ENCODE measurements at places on chromosomes 5 and 9. TPM values are rescaled to one million over a fixed set of nuclear protein-coding genes. Genes with fewer than 3 reads are reported as not detected.

IL9 gene
- total RNA-seq, result not detected

CPLANE1 gene
- 70.0 TPM for total RNA-seq

ANKRD18B gene
- total RNA-seq, result not detected

TAF11L5 gene
- not detected for total RNA-seq

GCNT4 gene
- 0.90 TPM for total RNA-seq

- H3K27me3 ChIP-seq, result no peaks in the 10 kb centered on the region
- H3K36me3 ChIP-seq, result peaks cover 56% of the 10 kb centered on the region
These were observed 17.4 kb downstream of the SEC61B start for GRCh38 chr9:99239341-99240060.

- H3K4me3 ChIP-seq, result peak overlapping the region; percentile 44
- peak overlapping the region; percentile 48 for H3K27ac ChIP-seq
- no peaks in the 10 kb centered on the region for H3K36me3 ChIP-seq
- peaks cover 32% of the 10 kb centered on the region for H3K27me3 ChIP-seq
- peak; percentile 19 for DNase-seq
These were observed 53.1 kb upstream of the DAB2IP start for GRCh38 chr9:121598167-121598964.

GRCh38 chr9:28999806-29000205 is 1426.5 kb upstream of the C9orf72 start:
- no peaks in the 10 kb centered on the region for H3K36me3 ChIP-seq
- no peaks in the 10 kb centered on the region for H3K27me3 ChIP-seq
- DNase-seq, result no peak
- H3K4me3 ChIP-seq, result no peak overlapping the region

DNA sequence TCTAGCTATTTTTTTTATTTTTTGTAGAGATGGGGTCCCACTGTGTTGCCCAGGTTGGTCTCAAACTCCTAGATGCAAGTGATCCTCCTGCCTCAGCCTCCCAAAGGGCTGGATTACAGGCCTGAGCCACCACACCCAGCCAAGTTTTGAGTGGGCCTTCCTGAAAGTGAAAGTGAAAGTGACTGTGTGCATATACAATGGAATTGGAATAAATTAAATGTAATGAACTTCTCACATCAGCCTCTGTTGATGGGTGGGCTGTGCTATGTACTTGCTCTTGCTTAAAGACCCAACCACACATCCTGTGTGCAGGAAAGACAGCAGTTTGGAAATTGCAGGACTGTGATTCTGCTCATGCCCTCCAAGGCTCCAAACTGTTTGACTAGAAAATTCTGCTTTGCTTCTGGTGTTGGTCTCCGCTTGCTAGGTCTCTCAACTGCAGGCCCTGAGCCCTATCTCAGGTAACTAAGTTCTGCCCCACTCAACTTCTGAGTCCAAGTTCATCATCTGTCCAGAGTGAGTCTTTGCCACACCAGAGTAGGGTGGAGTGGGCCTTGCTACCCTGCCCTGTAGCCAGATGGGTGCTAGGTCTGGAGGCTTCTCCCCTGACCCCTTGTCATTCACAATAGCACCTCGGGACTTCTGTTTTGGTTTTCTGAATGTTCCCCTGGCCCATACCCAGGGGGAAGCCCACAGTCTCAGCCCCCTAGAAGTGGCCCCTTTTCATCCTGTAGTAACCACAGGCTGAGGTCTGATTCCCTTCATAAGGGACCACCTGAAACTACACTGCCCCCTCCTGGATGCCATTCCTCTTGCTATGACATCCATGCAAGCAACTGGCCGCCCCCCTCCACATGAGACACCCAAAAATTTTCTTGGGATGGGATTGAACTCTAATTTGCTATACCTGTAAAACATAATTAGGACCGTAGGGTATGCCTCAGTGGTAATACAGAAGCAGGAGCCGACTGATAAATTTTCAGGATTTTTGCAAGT is 36.5 kb upstream of the RAD23B start:
- H3K36me3 ChIP-seq, result no peaks in the 10 kb centered on the region
- H3K4me1 ChIP-seq, result no peaks in the 10 kb centered on the region
- DNase-seq, result no peak
- H3K4me3 ChIP-seq, result no peak overlapping the region

- H3K27me3 ChIP-seq, result no peaks in the 10 kb centered on the region
- no peak overlapping the region for H3K4me3 ChIP-seq
- H3K27ac ChIP-seq, result no peak overlapping the region
- peaks cover 4% of the 10 kb centered on the region for H3K36me3 ChIP-seq
These were observed 12.2 kb upstream of the RAPGEF6 start for GRCh38 chr5:131647048-131647769.

GRCh38 chr5:40484495-40484894 is 195.2 kb upstream of the PTGER4 start:
- H3K4me3 ChIP-seq, result no peak overlapping the region
- no peak overlapping the region for H3K27ac ChIP-seq
- no peak for DNase-seq
- no peaks in the 10 kb centered on the region for H3K27me3 ChIP-seq
- no peaks in the 10 kb centered on the region for H3K4me1 ChIP-seq

DNA sequence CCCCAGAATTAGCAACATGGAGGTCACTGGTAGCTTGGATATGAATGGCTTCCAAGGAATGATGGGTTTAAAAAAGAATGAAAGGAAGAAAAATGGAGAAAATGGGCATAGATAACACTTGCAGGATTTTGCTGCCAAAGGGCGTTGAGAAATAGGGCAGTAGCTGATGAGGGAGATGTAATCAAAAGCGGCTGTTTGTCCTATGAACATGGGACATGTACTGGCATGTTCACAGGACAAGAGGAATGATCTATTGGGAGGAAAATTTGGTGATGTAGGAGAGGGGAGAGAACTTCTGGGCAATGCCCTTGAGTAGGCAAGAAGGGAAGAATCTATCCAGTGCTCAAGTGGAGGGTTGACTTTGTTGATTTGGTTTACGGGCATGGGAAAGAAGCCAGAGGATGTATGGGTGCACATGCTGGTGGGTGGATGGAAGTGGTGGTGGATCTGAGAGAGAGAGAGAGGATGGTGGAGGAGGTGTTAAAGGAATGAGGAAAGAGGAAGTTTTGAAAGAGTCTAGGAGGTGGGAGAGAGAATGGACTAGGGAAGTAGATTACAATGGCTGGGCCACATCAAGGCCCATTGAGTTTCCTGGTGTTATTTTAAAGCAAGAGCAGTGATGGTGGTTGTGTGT is 115.1 kb upstream of the MVB12B start:
- H3K27me3 ChIP-seq, result no peaks in the 10 kb centered on the region
- no peaks in the 10 kb centered on the region for H3K4me1 ChIP-seq
- H3K4me3 ChIP-seq, result no peak overlapping the region
- DNase-seq, result no peak
- no peaks in the 10 kb centered on the region for H3K36me3 ChIP-seq

- no peak overlapping the region for H3K4me3 ChIP-seq
- no peak overlapping the region for H3K27ac ChIP-seq
- no peaks in the 10 kb centered on the region for H3K36me3 ChIP-seq
- no peak for DNase-seq
These were observed 4.2 kb downstream of the LECT2 start for GRCh38 chr5:135950611-135951010.

DNA sequence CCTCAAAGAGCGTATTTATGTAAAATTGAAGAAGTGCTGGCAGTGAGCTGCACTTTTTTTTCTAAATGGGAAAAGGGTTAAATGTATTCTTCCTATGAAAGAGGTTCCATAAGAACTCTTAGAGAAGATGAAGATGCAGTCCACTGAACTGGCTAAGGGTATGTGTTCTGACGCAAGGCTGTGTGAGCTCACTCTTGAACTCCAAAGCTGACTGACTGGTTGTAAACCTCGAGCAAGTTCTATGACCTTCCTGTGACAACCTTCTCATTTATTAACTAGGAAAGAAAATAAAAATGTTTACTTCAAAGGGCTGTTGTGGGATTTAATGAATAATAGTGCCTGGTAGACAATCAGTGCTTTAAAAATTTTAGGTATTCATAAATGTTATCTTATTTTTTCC is 46.7 kb downstream of the POC5 start:
- no peak overlapping the region for H3K27ac ChIP-seq
- no peak for DNase-seq
- H3K27me3 ChIP-seq, result no peaks in the 10 kb centered on the region

DNA sequence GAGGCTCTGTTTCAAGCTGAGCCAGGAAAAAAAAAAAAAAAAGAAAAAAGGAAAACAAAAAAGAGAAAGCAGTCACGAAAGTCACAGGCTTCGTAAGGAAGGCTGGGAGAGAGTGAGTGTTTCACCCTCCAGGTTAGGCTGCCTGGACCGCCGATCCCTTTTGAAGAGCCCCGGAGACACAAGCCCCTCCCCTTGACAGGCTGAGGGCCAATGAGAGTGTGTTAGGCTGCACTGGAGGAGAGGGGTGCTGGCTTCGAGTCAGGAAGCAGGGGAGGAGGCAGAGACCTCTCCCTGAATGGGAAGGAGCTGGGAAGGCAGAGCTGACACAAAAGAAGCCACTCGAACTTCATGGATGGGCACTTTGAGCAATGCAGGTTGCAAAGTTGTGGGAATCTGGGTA is at the start of gene NMUR2:
Gene NMUR2, minus strand, starts transcription at position 135 of the 400 bp plus-strand sequence. CDS start 166 bp downstream, outside the sequence.
- H3K36me3 ChIP-seq, result no peaks in the 10 kb centered on the region
- H3K27ac ChIP-seq, result no peak within 1 kb of the TSS
- no peaks in the 10 kb centered on the region for H3K27me3 ChIP-seq
- H3K4me1 ChIP-seq, result no peaks in the 10 kb centered on the region

DNA sequence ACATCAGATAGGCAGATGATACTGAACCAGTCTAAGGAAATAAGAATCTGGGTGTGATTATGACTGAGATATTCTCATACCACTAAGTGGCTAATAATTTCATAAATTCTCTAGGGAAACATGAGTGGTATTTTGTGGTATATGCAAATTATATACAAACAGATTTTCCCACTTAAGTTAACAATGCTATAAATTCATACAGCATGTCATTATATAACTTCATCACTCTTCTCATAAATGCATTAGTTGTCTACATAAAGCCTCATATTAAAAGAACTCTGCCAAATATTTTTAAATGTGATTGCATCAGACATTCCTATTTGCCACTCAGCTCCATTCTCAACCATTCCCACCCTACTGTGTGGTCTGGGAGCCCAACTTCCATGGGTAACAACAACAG is 226.5 kb downstream of the TLE1 start:
- H3K27me3 ChIP-seq, result no peaks in the 10 kb centered on the region
- no peak overlapping the region for H3K4me3 ChIP-seq
- no peak overlapping the region for H3K27ac ChIP-seq
- no peak for DNase-seq

DNA sequence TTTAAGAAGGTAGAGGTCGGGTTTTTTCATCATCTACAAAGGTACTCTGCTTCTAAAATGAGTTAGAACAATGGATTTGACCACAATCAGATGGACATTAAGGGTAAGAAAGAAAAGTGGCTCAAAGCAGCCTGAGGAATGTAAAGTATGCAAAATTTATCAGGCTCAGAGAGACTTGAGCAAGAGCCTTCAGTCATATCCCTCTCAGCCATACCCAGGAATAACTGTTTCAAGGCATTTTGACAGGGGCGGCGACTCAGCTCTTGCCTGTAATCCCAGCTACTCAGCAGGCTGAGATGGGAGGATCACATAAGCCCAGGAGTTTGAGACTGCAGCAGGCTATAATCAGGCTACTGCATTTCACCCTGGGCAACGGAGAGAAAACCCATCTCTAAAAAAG is 38.8 kb upstream of the ANXA2R start:
- peaks cover 69% of the 10 kb centered on the region for H3K36me3 ChIP-seq
- no peaks in the 10 kb centered on the region for H3K27me3 ChIP-seq
- H3K27ac ChIP-seq, result no peak overlapping the region
- DNase-seq, result no peak
- H3K4me3 ChIP-seq, result no peak overlapping the region

GRCh38 chr5:6686915-6687409 is 26.3 kb upstream of the TENT4A start:
- H3K27ac ChIP-seq, result no peak overlapping the region
- no peaks in the 10 kb centered on the region for H3K4me1 ChIP-seq
- no peak for DNase-seq
- peak overlapping the region; percentile 23 for H3K4me3 ChIP-seq
- no peaks in the 10 kb centered on the region for H3K36me3 ChIP-seq

- peaks cover 100% of the 10 kb centered on the region for H3K36me3 ChIP-seq
- H3K4me1 ChIP-seq, result no peaks in the 10 kb centered on the region
- no peak overlapping the region for H3K4me3 ChIP-seq
These were observed 58.5 kb downstream of the MACROH2A1 start for GRCh38 chr5:135340568-135340967.

GRCh38 chr5:41365369-41365768 is 145.0 kb downstream of the PLCXD3 start:
- no peaks in the 10 kb centered on the region for H3K27me3 ChIP-seq
- no peak overlapping the region for H3K27ac ChIP-seq
- no peak for DNase-seq
- H3K4me1 ChIP-seq, result no peaks in the 10 kb centered on the region
- H3K36me3 ChIP-seq, result no peaks in the 10 kb centered on the region

DNA sequence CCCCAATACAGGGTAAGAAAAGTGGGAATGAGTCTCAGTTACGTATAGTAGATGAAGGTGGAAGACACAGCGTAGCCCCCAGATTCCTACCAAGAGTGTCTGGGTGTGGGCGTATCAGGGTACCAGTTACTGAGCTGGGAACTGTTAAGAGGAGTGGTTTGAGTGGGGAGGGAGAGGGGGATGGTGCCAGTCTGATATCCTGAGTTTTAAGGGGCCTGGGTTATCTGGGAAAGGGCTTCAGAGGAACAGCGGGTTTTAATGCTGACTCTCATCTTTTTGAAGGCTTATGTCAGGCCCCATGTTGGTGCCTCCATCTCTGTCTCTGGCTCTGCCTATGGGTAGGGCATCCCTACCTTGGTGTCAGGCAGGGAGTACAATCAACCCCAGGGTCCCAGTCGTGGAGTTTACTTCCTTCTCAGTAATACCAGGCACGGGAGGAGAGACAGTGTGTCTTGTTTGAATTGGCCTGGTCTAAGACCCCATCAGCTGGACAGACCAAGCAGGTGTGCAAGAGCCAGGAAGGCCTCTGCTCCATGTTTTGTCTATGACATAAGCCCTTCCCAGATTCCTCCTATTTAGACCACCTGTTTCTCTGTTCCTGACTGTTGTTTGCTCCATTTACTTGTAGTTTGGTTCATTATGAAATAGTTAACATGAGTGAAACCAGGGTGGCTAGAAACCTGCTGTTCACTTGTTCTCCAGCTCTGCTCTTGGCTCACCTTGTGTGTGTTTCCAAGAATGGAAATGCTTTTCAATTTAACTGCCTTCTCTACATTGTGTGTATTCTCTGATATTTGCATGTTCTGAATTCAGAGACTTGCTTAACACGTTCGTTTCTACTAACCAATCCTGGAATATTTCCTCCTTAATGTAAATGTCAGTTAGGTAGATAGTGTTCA is 125.6 kb downstream of the DAB2IP start:
- H3K27ac ChIP-seq, result peak overlapping the region; percentile 85
- peaks cover 83% of the 10 kb centered on the region for H3K36me3 ChIP-seq
- no peaks in the 10 kb centered on the region for H3K27me3 ChIP-seq
- peak; percentile 0 for DNase-seq

- H3K27me3 ChIP-seq, result peaks cover 59% of the 10 kb centered on the region
These were observed 38.3 kb upstream of the TIFAB start for GRCh38 chr5:135490245-135491037.

DNA sequence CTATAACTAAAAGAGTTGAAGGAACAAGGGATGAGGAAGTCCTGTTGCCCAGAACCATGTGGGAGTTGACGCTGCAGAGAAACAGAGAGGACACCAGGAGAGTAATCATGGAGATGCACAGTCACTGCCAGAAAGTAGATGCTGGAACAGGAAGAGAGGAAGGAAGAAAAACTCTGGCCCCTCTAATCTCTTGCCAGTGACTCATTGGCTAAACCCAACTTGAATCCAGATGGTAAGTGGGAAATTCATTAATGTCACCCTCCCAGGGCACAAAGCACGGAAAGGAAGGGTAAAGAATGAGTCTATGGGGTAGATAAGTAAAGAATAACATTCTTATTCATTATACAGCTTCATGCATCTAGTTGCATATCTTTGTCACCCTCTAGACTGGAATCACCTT is 631.9 kb downstream of the PRELID2 start:
- no peak overlapping the region for H3K4me3 ChIP-seq
- no peaks in the 10 kb centered on the region for H3K4me1 ChIP-seq
- DNase-seq, result no peak
- H3K36me3 ChIP-seq, result no peaks in the 10 kb centered on the region

Measured in tibial nerve (tissue), 4 donors.